ENCODE measurements at places on chromosomes 7 and 10.

GRCh38 chr10:23512355-23513058 lies 73.6 kb downstream of the OTUD1 start:
- no peak for DNase-seq

DNA sequence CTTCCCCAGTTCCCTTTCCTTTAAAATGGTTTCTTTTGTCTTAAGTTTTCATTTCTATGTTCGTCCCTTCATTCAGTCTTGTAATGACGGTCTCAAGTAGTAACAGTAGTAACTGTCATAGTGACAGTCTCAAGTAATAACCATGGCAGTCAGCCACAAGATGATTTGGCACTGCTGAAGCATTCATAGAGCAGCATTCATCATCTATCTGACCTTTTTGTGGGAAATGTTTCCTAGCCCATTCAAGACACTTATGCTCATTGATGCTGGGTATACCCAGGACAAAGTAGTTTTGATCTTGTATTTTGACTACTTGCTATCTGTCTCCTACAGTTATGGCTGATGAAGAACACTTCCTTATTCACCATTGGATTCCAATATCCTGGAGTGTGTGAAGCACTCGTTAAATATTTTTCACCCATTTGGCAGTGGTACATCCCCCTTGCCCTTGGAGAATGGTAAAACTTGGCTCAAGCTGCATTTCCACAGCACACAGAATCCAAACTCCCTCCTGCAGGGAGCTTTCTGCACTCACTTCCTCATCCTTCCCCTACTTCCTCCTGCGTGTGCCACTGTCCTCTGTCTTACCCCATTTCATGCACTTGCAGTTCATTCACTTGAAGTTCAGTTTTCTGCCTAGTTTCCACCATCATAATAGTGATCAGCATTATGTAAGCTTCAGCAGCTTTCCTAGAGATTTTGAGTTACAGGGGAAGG lies 19.0 kb downstream of the GIMAP4 start:
- no peak for DNase-seq

- no peak for DNase-seq
Observed at GRCh38 chr7:113366122-113366521, 247.8 kb upstream of the SMIM30 start.

GRCh38 chr7:148524479-148525224 lies 65.9 kb upstream of the C7orf33 start:
- no peak for DNase-seq

DNA sequence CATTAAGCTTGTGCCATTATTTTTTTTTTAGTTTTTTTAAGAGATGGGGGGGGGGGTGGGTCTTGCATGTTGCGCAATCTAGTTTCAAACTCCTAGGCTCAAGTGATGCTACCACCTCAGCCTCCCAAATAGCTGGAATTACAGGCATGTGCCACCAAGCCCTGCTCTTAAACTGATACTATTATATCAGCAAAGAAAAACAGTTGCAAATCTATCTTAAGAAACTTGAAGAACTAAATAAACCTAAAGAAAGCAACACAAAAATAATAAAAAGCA lies 47.5 kb downstream of the BRAF start:
- DNase-seq: no peak

GRCh38 chr10:102409604-102410428 lies 8.8 kb downstream of the PSD start:
- no peak for DNase-seq

- DNase-seq: no peak
Observed at GRCh38 chr7:112416127-112416526, 34.1 kb upstream of the IFRD1 start.

DNA sequence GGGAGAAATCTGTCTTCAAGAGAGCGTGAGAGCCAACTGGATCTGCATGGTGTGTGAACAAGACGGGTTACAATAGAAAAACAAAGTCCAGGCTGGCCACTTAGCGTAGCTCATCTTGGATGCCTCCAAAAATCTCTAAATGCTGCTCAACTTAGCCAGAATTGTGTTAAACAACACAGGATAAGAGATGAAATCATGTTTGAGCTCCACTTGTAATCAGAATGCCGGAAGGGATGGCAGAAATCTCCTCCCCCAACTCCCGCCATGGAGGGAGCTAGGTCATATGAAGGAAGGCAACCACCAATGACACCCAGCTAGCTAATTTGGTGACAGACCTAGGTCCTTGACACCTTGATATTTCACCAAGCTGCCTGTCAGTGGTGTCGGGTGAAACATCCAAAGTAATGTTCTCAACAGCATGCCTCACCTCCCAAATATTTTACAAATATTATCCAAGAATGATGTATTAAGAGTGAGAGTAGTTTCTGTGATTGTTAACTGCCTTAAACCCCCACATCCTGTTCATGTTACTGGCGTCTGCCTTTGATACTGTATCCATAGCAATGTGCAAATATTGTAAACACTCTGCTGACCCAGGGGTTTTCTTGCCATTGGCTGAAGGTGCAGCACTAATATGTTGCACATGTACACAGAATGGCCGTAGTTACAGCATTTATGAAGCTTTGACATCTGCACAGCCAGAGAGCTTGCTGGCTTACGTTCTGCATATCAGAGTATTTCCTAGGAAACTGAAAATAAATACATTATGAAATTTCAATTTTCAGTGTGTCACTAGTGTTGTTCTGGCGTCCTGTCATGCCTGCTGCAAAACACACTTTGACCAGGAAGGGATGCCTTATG lies 25.8 kb downstream of the TMEM254 start:
- no peak for DNase-seq

- DNase-seq: no peak
Observed at GRCh38 chr7:92827464-92828120, 8.8 kb downstream of the CDK6 start.

DNA sequence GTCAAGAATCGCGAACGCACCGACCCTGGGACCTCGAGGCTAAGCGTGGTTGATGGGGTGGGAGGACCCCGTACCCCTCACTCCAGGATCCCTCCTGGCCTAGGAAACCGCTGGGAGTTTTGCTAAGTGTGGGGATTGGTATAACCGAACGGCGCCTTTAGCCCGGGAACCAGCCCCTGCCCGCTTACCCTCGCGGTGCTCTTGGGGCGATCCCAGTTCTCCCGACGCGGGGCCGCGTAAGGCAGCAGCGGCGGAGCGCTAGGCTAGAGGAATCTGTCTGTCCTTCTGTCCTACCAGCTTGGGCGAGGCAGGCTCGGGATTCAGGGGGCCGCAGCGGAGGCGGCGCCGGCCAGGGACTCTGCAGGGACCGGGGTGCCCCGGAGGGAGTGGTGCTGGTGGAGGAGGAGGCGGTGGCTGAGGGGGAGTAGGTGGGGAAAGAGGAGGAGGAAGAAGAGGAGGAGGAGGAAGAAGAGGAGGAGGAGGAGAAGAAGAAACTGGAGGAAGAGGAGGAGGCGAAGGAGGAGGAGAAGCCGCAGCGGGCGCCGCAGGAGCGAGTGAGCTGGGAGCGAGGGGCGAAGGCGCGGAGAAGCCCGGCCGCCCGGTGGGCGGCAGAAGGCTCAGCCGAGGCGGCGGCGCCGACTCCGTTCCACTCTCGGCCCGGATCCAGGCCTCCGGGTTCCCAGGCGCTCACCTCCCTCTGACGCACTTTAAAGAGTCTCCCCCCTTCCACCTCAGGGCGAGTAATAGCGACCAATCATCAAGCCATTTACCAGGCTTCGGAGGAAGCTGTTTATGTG lies 439 bp upstream of the EMX2 start:
- DNase-seq: peak; percentile 35

GRCh38 chr10:58839771-58840170 lies 327.1 kb downstream of the BICC1 start:
- DNase-seq: no peak

- peak; percentile 18 for DNase-seq
Observed at GRCh38 chr7:137961200-137962177, 40.4 kb downstream of the CREB3L2 start.

- DNase-seq: no peak
Observed at GRCh38 chr10:68096913-68097516, 12.3 kb upstream of the MYPN start.

DNA sequence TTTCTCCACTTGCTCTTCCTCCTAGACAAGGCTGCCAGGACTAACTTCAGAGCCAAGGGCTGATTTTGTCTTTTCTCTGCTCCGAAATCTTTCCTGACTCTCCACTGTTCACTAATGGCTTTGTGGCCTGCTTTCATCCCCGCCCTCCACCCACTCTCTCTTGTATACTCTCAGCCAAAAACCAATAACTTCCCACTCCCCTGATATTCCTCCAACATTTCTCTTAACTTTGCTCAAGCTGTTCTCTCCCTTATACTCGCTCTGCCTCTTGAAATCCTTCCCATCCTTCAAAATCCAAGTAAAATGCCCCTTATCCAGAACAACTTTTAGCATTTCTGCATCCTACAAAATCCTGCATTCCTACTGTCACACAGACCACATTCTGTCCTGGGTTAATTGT lies 214.8 kb downstream of the PHTF2 start:
- no peak for DNase-seq

DNA sequence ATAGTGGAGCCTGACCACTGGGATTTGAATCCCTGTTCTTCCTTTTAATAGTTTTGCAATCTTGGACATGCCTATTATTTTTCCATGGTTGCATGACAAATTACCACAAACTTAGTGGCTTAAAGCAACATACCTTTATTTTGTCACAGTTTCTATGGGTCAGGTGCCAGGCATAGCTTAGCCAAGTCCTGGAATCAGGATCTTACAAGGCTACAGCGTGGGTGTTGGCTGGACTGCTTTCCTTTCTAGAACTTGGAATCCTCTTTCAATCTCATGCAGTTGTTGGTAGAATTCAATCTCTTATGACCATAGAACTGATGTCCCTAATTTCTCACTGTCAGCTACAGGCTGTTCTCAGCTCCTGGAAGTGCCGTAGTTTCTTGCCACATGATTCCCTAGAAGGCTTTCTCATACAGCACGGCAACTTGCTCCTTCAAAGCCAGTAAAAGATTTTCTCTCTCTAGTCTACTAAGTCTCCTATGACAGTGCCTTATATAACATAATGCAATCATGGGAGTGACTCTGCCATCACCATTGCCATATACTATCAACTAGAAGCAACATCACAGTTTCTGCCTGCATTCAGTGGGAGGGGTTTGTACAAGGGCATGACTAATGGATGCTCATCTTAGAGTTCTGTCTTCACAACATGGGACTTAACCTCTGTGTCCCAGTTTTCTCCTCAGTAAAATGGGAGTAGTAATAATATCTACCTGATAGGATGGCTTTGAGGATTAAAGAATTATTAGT lies 243.4 kb upstream of the FZD1 start:
- no peak for DNase-seq

GRCh38 chr7:158572000-158572828 lies 15.4 kb downstream of the PTPRN2 start:
- no peak for DNase-seq

DNA sequence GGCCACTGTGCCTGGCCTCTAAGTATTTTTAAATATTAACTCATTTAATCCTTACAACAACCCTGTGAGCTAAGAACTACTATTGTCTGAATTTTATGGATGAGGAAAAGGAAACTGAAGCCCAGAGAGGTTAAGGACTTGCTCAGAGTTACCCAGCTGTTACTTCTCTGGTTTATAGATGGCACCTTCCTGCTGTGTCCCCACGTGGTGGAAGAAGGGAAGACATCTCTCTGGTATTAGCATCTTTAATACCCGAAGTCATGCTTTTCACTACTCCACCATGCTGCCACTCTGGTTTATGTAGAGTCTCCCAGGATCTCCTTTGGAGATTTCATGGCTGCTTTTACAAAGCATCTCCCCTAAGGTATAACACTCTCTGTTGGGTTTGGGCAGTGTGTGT lies 105.5 kb upstream of the MKLN1 start:
- no peak for DNase-seq

DNA sequence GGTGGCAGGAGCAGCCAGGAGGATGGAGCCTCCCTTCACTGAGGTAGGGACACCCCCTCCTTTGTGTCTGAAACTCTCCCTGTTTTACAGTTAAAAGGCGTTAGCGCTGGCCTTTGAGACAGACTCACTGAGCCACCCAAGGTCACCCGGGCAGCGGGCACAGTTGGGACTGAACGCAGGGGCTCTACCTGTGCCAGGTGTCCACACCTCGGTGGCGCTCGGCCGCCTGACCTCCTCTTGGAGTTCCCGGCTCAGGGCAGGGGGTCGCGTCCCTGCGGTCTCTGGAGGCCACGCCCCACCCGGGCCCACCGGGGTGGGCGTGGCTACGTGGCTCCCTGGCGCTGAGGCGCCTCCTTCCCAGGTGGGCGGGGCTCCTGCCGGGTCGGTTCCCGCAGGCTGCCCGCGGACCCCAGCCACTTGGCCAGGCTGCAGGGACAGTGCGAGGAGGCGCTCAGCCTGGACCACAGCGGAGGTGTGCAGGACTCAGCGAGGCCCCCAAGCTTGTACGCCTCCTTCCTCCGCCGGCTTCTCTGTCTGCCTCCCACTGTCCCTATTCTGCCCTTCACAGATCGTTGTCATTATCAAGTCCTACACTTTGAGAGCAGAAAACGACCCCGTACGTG lies 39.9 kb upstream of the LEP start:
- DNase-seq: peak; percentile 19

GRCh38 chr7:138630059-138630610 lies 71.0 kb downstream of the SVOPL start:
- DNase-seq: peak; percentile 27

GRCh38 chr7:130154501-130155317 lies 50.5 kb downstream of the TMEM209 start:
- no peak for DNase-seq

- no peak for DNase-seq
Observed at GRCh38 chr10:84593506-84593905, 265.1 kb downstream of the CCSER2 start.

GRCh38 chr10:72389716-72390115 lies 35.0 kb upstream of the DNAJB12 start:
- DNase-seq: no peak

- no peak for DNase-seq
Observed at GRCh38 chr7:28674359-28674782, 262.1 kb downstream of the CREB5 start.

DNA sequence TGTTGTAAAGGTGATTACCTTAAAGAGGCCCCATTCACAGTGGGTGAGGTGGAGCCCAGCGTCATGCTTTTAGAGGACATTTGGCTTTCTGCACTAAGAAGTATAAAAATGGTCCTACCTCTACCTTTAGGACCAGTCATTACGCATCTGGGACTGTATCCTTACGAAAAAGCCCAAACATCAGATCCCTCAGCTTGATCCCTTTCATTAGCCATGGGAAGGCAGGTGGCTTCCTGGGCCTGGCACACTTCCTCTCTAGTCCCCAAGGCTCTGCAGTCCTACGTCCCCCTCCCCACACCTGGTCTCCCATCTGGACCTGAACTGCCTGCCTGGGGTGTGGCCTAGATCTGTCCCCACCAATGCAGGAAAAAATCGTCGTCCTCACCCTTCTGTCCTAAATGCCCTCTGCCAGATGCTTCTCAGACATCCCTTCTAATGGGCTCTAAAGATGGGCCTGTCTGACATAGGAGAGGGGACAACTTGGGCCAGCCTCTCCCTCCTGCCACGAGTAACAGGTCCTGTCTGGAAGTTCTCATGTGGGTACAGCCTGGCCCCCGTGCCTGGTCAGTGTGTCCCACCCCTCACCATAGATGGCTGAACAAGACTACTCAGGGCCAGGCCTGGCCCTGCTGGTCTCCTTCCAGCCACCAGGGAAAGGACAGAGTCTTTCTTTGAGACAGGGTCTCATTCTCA lies 11.8 kb upstream of the SLC18A3 start:
- DNase-seq: no peak

- DNase-seq: no peak
Observed at GRCh38 chr7:30980751-30981150, 17.0 kb downstream of the GHRHR start.

Data from stimulated activated naive CD8-positive, alpha-beta T cell treated with anti-CD3 and anti-CD28 coated beads, Interleukin-15, Interleukin-2, amounts not matched to agents 100 U/mL and 50 U/mL, for 24 hours (primary cell).